ENCODE measurements at places on chromosomes 16 and 17.

- DNase-seq, result no peak
Observed at GRCh38 chr16:50310308-50311133, 44.2 kb downstream of the ADCY7 start.

DNA sequence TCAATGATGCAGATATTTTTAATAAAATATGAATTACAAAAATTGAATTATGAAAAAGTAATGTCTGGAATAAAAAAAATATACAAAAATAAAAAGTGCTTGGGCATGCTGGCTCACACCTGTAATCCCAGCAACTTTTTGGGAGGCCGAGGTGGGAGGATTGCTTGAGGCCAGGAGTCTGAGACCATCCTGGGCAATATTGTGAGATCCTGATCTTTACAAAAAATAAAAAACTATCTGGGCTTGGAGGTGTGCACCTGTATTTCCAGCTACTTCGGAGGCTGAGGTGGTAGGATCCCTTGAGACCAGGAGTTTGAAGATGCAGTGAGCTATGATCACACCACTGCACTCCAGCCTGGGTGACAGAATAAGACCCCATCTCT lies 141.8 kb downstream of the NPIPB5 start:
- no peak for DNase-seq

- no peak for DNase-seq
Observed at GRCh38 chr17:41322094-41322902, 6.8 kb upstream of the KRTAP17-1 start.

DNA sequence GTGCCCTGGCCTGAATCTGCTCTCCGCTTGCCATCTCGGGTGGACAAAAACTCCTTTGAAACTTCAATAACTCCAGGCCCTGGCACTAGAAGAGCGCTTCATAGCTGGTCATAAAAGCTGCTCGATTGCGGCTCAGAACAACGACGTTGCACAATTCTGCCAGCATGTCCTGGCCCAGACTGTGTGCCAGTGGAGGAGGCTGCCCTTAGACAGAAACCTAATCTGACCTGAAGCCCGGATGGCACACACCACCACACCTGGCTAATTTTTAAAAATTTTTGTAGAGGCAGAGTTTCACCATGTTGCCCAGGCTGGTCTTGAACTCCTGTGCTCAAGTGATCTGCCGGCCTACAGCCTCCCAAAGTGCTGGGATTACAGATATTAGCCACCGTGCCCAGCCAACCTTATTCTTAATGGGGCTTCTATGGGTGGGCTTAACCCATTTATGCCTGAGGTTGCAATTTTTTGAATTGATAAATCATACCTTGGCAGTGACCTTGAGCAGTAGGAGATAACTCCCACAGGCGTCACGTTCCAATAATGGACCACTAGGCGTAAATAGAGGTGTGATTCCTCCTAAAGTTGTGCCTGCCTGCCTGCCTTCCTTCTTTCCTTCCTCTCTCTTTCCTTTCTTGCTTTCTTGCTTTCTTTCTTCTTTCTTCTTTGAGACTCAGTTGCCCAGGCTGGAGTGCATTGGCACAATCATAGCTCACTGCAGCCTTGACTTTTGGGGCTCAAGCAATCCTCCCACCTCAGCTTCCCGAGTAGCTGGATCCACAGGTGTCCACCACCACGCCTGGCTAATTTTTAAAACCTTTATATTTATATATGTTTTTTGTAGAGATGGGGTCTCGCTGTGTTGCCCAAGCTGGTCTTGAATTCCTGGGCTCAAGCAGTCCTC lies 1.1 kb upstream of the PPL start:
- no peak for DNase-seq

GRCh38 chr16:11603331-11603750 lies 16.6 kb upstream of the LITAF start:
- no peak for DNase-seq

- DNase-seq, result no peak
Observed at GRCh38 chr17:37756051-37756450, 11.2 kb upstream of the HNF1B start.

DNA sequence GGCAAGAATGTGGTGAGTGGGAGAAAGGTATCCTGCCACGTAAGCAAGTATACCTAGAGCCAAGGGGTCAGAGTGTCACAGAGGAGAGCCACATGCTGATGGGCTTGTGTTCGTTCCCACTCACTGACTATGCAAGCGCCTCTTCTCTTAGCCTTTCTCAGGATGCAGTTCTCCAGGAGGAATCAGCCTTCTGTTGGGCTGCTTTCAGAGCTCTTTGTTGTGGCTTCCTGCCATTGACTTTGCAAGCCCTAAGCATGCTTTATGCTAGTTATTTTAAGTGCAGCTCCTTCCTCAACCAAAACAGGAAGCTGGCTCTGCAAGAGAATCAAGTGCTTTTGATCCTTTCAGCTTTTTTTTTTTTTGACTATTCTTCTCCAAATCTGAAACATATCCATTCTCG lies 66.6 kb downstream of the SIAH1 start:
- no peak for DNase-seq

DNA sequence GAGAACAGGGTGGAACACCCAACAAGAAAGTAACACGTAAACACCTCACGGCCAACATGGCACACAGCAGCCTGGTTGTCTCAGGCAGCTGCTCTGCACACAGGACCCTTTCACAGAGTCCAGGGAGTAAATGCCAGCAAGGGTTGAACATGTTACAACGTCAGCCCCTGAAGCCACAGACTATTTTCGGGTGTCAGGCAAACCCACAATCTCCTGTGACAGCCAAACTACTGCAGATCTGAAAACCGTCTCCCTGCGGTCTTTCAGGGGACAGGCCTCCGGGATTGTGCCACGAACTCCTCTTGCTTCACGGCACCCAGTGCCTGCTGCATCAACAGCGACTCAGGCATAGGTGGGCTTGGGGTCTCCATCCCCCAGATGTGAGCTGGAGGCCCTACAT lies 127.7 kb downstream of the XYLT1 start:
- DNase-seq, result no peak

DNA sequence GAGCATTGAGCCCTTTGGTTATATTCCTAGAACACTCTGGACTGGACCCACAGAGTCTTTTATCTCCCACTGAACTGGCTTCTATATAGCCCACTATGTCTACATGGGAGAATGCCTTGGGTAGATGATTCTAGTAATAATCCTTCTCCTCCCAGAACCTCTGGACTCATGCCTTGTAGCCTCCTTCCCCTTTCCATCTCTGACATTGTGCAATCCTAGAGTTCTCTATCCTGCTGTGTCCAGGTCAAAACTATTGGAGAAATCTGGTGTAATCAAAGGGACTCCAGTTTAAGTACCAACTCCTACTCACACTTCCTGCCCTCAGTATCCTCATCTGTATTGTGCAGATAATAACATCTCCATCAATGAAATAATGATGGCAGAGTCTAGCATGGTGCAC lies 9.1 kb downstream of the RCVRN start:
- no peak for DNase-seq

GRCh38 chr16:7382521-7382920 lies 49.9 kb downstream of the RBFOX1 start:
- DNase-seq, result no peak

DNA sequence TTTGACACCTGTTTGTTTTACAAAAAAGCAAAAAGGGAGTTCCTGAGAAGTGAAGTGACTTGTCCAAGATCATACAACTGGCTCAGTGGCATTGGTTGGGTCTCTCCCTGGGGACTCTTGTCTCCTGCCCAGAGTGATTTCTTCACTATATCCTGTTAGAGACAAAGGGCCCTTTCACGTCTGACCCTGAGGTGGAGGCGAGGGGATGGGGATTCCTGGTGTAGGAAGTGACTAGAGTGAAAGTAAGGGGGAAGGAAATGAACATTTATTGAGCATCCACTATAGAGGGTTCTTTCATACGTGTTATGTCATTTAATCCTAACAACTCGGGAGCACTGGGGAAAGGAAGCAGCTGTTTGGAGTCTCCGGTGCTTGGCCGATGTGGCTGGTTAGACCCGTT lies 9.0 kb downstream of the ITGB3 start:
- no peak for DNase-seq

GRCh38 chr17:48470388-48471034 lies 40.5 kb upstream of the SKAP1 start:
- no peak for DNase-seq

DNA sequence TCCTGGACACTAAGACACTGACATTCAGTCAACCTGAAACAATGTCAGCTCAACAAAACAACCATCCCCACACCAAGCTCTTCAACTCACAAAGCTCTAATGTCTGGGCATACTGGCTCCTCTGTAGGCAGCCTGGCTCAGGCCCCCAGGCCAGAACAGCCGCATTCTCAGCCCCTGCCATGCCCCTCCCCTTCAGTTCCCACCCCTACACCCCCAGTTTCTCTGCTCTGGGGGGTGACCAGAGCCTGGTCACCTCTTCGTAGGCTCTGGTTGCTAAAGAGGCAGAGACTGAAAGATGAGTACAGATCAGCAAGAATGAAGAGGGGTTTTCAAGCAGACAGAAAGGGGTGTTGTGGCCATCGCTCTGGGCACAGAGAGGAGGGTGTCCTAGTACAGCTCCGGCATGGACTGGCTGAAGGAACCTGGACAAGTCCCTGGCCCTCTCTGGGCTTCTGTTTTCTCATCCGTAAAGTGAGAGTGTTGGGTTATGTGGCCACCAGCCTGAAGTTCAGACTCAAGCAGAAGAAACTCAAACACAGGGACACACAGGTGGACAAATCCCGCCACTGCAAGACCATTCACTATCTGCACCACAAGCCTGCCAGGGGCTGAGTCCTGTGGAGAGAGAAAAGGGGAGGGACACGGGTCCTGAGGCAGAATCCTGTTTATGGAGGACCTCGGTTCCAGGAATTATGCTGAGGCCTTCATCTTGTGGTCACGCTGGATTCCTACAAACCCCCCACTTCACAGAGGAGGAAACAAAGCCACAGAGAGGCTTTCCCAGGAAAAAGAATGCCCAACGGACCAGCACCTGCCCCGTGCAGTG lies 987 bp upstream of the SLC4A1 start:
- no peak for DNase-seq

GRCh38 chr16:75288181-75288580 lies 36.8 kb upstream of the BCAR1 start:
- DNase-seq, result no peak

GRCh38 chr16:66418165-66418962 lies 8.7 kb upstream of the BEAN1 start:
- DNase-seq, result no peak

DNA sequence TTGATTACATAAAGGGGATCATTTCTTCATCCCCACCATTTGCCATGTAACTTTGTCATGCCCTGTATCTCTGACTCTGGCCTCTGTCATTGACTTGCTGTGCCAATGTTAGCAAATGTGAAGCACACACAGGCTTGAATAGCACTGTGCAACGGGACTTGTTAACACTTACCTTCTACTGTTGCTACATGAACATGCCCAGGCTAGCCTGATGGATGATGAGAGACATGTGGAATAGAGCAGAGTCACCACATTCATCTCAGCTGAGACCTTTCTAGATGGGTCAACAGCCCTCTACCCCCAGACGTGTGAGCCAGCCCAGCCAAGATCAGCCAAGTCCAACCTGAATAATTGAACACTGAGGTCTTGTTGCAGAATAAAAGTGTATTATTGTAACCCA lies 162.1 kb upstream of the SALL1 start:
- no peak for DNase-seq

GRCh38 chr17:39115135-39115534 lies 36.3 kb downstream of the PLXDC1 start:
- no peak for DNase-seq

DNA sequence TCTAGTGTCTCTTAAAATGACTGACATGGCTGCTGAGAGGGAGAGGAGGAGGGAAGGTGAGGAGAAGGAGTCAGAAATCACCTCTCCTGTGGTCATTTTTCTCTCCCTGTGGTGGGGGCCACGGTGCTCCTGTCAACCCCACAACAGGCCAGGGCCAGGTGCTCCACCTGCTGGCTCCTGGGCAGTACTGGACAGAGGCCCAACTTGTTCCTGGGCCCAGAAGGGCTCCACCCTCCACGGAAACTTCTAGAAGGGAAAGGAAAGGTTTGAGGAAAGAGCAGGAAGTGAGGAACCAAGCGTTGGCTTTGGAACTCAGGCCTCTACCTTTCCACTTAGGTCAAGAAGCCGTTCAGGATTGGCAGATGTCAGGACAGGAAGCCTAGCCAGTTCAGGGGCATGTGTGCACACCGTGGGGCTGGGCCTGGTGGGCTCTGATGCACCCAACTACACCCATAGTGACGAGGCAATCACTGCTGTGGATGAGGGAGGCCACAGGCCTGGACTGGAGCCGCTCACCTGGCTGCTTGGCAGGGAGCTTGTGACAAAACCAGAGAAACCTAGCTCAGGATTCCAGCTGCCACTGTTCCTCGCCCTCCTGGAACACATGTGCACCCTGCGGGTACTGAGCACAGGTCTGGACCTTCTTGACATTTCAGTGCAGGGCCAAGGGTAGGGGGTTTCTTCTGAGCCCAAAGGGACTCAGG lies 36.1 kb downstream of the WNT3 start:
- no peak for DNase-seq

DNA sequence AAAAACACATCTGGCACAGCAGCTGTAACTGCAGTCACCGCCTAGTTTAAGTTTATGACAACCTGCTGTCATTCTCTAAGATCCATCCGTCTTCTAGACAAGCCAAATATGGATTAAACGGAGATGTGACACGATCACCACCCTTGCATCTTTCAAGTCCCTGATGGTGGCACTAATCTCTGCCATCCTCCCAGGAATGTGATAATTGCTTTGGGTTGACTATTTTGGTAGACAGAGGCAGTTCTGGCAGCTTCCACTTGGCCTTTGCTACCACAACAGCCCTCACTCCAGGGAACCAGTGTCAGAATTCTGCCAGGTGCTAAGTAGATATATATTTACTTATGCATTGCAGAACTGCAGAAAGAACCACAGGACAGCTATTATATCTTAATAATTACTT lies 81.3 kb downstream of the ADCY9 start:
- no peak for DNase-seq

DNA sequence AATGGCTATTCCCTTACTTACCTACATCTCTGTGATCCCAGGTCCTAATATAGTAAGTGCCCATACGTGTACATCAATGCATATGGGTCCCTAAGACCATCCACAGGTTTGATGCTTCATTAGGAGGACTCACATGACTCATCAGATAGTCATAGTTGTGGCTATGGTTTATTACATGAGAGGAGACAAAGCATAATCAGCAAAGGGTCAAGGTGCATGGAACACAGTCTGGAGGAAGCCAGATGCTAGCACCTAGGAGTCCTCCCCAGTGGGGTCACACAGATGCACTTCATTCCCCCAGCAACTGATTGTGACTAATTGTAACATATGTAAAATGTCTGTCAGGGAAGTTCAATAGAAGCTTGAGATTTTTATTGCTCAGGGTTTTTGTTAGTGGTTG lies 42.8 kb downstream of the PHKB start:
- DNase-seq, result no peak

GRCh38 chr16:53089434-53090285 lies 34.9 kb downstream of the CHD9 start:
- DNase-seq, result no peak
